Activated CD8-positive, alpha-beta memory T cell treated with anti-CD3 and anti-CD28 coated beads for 48 hours (primary cell): ENCODE measurements at places on chromosomes 2 and 18.

DNA sequence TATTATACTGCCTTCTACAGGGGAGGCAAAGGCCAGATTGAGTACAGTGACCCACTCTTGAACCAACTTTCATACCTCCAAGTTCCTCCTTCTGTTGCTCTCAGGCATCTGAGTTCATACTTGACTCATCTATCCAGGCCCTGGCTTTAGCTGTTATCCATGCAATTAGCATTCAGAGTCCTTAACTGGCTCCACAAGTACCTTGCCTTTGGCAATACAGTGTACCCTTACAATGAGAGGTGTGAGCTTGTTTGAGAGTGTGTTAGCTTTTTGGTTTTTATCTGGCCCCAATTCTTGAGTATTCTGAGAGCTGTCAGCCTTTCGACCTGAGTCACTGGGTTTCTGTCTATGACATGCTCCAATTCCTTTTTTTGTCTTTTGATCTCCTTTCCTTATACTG lies 60.2 kb downstream of the EHD3 start:
- DNase-seq, result no peak

GRCh38 chr18:55906536-55906935 lies 318.5 kb upstream of the TCF4 start:
- no peak for DNase-seq

DNA sequence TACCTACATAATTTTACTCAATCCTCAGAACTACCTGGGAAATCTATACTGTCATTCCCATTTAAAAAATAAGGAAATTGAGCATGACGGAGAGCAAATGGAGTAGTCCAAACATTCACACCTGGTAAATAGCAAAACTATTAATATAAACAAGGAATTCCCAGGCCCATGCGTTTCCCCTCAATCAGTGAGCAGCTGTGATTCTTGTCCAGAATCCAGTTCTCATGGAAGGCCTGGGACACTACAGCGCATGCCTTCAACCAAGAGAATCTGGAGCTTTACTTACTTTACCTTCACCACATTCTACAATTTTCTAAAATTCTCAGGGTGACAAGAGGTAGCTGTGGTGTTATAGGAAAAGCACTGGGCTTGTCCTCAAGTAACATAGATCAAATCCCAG lies 259.0 kb downstream of the LRATD1 start:
- DNase-seq, result no peak

- no peak for DNase-seq
Observed at GRCh38 chr18:33873112-33873511, 295.1 kb downstream of the ASXL3 start.

GRCh38 chr2:181309586-181309985 lies 147.6 kb upstream of the ITGA4 start:
- no peak for DNase-seq

DNA sequence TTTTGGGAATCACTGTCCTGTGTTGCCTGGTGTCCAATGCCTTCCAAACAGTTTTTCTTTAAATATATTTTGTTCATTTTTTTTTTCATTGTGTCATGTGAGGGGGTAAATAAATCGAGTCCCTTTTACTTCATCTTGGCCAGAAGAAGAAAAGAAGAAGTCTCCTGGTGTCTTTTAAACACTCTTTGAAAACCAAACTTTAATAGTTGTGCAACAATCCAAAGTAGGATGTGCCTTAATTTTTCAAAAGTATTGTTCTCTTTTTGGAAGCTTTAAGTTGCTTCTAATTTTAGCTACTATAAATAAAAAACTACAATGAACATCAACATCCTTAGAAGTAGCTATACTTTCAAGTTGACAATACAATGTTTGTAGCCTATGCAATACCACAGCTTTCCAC lies 154.9 kb downstream of the ATAD2B start:
- no peak for DNase-seq

- DNase-seq, result no peak
Observed at GRCh38 chr18:7646174-7646886, 79.2 kb downstream of the PTPRM start.

DNA sequence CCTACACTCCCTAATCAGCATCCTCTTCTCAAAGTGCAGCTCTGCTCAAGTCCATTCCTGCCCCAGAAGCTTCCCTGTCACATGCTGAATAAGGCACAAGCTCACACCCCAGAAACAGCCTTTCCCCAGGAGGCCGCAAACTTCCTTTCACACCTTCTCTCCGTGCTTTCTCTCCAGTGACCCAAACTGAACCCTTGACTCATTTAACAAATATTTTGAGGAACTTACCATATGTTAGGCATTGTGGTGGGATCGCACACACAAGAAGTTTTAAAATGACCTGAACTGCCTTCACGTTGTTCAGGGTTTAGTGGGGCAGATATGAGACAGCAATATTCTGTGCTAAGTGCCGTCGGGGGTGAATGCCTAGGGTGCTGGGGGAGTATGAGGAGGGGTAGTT lies 161.3 kb downstream of the INSIG2 start:
- DNase-seq, result no peak

DNA sequence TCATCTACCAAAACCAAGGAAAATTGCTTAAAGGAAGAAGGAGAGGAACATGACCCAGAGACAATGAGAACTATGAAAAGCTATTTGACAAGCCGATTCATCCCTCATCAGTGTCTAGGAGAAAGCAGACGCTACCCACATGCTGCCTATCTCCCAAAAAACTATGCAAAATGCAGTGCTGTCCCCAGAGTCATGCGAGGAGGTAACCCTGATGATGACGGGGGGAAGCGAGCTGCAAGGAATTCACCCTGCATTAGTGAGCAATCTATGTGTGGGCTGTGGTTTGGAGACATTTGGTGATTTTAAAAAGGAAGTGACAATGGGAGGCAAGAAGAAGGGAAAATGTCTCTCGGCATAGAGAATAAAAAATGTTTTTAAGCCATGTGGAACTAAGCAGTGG lies 472.7 kb downstream of the CMPK2 start:
- DNase-seq, result no peak

- peak; percentile 57 for DNase-seq
Observed at GRCh38 chr2:217993817-217994463, 8.9 kb downstream of the TNS1 start.

- no peak for DNase-seq
Observed at GRCh38 chr2:44097322-44097907, 71.3 kb upstream of the PPM1B start.

- no peak for DNase-seq
Observed at GRCh38 chr2:179186126-179186525, 78.5 kb downstream of the SESTD1 start.

GRCh38 chr2:224689539-224689938 lies 26.6 kb downstream of the CCDC195 start:
- no peak for DNase-seq

GRCh38 chr18:10936176-10937053 lies 213.0 kb downstream of the PIEZO2 start:
- no peak for DNase-seq

DNA sequence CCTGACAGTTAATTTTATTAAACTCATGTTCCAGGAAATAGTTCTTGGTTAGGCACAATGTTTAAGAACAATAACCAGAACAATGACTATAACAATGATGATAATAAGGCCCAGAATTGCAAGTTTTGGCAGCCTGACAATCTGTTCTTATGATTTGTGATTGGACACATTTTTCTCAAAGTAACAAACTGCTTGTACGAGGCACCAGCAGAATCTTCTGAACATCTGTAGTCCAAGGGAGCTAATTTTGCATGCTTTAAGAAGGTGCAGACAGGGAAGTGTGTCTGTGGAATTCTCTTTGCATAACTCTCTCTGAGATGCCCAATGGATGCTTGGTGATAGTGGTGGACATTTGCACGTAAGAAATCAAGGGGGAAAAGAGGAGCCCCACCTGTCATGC lies 709.3 kb downstream of the SLC4A3 start:
- no peak for DNase-seq

DNA sequence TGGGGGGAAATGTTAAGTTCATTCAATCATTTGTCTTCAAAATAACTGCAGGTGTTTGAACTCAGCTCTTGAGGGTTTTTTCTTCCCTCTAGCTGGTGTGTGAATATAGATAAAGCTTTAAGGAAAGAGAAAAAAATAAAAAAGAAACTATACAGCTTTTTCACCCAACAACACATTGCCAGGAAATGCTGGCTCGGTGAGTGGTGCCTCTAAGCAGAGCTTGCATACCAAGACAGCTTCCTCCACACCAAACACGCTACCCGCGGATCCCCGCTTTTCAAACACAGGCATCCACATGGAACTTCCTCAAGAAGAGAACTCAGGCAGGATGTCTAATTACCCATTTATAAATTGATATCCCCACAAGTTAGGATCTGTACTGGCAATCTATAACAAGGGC lies 69.8 kb upstream of the TANK start:
- no peak for DNase-seq

DNA sequence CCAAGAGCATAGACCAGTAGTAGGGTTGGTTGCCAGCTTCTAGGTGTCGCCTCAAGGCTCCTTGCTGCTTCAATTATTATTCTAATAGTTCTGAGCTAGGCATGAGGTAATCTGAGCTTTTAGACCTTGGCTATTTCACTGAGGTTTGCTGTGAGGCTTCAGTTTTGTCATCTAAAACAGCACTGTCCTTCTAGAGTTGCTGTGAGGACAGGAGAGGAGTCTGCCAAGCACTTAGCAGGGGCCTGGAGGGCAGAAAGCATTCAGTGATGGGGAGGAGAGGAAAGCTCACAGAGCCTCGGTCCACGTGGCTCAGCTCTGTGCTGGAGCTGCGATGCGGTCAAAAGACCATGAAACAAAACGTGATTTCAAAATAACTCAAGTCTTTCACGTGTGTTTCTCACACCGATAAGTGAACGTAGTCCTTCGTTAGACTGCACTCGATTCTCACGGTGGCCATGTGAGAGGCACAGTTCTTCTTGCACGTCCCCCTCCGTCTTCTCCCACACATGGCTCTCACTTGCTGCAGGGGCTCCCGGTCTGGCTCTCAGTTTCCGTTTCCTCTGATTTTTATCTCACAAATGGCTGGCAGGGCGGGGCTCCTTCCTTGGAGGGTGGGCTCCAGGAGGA lies 113.7 kb downstream of the B3GNT2 start:
- no peak for DNase-seq

GRCh38 chr2:17149945-17150344 lies 368.3 kb downstream of the RAD51AP2 start:
- DNase-seq, result no peak

- DNase-seq, result no peak
Observed at GRCh38 chr18:79274823-79275222, 120.9 kb upstream of the NFATC1 start.

- DNase-seq, result no peak
Observed at GRCh38 chr18:80191264-80191663, 56.0 kb downstream of the PARD6G start.

DNA sequence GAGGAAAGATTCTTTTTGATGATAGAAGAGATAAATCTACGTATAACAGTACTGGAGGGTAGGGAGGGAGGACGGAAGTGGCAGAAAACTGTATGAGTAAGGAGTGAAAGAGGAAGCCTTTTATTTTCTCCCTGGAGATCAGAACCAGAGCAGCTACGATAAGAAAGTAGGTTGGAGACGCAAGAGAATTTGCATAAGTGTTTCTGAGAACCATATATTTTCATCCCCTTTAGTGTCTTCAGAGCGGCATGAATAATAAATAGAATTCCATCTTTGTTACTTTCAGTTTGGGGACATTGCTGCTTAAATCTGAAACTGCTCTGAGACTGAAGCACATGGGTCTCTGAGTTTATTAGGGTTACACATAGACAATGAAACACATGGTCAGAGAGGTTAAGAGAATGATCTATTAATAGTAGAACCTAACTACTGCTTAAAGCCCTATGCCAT lies 230.2 kb upstream of the TNP1 start:
- DNase-seq, result no peak

DNA sequence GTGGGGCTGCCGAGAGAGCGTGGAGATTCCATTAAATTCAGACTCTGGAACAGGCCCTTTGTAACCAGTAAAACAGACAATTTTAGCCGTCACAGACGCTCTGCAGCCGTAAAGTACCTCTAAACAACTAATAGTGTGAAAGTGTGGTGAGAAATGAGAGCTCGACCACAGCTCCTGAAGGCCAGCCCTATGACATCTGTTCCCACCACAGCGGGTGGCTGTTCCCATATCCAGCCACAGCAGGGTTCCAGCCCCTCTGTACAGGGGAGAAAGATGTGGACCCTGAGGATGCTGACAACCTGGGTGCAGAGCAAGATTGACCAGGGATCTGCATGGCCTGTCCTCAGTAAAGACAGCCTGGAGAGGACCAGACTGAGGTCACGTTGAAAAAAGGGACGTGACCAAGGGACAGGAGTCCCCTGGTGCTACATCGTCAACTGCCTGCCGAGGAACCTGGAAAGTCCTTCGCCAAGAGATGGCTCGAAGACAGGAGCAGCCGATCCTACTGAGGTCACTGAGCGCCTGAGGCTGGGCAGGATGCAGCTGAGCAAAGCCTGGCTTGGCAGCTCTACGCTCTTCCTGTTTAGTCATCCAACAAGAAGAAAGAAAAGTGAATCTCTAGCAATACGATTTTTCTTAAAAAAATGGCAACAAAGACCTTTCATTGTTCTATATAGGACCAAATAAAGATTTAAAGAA lies 831.7 kb downstream of the RNF144A start:
- DNase-seq, result no peak

DNA sequence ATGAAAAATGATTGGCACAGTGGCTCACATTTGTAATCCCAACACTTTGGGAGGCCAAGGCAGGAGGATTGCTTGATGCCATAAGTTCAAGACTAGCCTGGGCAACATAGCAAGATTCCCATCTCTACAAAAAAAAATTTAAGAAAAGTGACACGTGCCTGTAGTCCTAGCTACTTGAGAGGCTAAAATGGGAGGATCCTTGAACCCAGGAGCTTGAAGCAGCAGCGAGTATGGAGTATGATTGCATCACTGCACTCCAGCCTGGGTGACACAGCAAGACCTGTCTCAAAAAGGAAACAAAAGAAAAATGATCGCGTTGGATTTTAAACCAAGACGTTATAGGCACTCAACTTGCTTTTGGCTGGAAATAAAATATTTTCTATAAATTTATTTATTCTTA lies 37.8 kb upstream of the CREB1 start:
- no peak for DNase-seq

- no peak for DNase-seq
Observed at GRCh38 chr2:172285010-172285621, 142.3 kb upstream of the ITGA6 start.

DNA sequence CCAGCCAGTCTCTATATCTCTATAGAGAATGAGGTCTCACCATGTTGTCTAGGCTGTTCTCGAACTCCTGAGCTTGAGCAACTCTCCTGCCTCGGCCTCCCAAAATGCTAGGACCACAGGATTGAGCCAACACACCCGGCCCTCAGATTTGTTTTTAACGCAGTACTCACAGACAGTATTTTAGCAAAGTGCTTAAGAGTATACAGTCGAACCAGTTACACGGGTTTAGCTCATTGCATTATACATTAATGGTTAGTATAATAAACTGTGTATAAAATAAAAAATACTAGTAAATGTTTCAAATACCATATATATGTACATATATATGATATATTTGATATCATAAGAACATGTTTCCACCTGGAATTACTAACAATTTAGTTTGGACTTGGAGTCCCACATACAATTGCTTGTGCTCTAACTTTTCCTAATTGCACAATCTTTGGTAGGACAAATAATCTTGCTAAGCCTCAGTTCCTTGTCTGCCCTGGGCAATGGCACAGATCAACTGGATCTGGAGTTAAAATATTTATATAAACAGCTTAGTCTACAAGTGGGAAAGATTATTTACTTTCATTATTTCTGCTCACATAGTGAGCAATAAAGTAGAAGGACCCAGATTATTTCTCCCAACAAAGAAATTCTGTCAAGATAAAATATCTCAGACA lies 508.9 kb upstream of the LRATD1 start:
- no peak for DNase-seq

GRCh38 chr18:22606563-22607283 lies 189.0 kb upstream of the CTAGE1 start:
- no peak for DNase-seq

- no peak for DNase-seq
Observed at GRCh38 chr2:108287169-108287568, 1.5 kb upstream of the SULT1C2 start.
